EL (cell line): ENCODE measurements at places on chromosomes 7 and 10.

GRCh38 chr7:134368851-134369544 is 52.3 kb upstream of the SLC35B4 start:
- peak; percentile 23 for DNase-seq

DNA sequence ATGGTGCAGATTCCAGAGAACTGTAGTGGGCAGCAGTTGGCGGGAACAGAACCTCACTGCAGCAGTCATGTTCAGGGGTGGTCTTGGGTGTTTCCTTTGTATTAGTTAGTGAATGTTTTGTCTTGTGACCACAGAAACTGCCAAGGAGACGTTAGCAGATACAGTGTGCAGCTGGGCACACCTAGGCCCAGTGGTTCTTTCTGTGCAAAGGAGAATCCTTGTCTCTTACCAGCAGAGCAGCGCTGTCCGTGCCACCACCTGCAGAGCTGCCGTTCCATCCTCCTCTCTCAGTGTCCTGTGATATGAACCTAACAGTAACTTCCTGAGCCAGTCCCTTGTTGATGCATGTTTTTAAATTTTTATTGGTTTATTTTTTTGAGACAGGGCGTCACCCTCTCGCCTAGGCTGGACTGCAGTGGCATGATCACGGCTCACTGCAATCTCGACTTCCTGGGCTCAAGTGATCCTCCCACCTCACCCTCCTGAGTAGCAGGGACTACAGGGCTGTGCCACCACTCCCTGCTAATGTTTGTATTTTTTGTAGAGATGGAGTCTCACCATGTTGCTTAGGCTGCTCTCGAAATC is 60.6 kb downstream of the WDR37 start:
- no peak for DNase-seq

GRCh38 chr10:30365278-30365677 is 16.2 kb upstream of the MTPAP start:
- DNase-seq, result no peak

GRCh38 chr10:131662851-131663250 is 238.0 kb upstream of the PPP2R2D start:
- no peak for DNase-seq

DNA sequence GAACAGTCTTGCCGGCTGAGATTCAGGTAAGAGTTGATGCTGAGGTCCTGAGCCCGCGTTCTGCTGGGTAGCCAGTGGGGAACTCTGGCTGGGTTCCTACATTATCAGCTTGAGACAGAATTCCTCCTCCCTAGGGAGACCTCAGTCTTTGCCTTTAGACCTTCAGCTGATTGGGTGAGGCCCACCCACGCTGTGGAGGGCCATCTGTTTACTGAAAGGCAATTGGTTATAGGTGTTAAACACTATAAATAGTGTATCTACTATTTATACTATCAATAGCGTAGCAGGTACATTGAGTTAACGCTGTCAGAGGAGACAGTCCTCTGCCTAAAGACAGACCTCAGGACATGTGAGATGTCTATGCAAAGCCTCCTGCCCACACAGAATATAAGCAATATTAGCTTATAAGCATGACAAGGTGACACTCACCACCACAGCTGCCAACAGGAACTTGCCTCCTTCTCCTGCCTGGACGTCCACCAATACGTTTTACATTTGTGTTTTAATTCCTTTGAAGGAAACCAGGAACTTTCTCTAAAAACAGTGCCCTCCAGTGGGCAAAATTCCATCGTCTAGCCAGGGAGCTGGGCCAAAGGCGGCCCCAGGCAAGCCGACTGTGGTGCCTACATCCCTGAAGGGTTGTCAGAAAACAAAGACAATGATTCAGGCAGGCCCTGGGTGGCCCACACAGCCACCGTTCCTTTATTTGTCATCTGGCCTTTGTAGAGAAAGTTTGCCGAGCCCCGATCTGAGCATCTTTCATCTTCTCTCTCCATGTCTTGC is 58.8 kb downstream of the INSIG1 start:
- DNase-seq, result no peak

DNA sequence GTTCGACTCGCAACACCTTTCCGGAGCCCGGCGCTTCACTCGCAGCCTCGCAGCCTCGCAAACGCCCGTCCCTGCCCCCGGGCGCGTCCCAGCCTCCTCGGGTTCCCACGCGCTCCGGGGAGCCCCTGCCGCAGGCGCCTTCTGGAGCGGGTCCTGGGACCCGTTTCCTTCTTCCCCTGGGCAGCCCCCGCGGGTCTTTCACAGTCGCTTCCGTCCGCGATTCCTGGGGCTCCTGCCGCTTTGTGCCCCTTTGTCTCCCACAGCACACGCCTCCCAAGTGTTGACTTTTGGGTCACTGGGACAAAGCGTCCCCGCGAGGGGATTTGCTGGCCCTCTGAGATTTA is 140.7 kb downstream of the DYNC2I1 start:
- DNase-seq, result no peak

DNA sequence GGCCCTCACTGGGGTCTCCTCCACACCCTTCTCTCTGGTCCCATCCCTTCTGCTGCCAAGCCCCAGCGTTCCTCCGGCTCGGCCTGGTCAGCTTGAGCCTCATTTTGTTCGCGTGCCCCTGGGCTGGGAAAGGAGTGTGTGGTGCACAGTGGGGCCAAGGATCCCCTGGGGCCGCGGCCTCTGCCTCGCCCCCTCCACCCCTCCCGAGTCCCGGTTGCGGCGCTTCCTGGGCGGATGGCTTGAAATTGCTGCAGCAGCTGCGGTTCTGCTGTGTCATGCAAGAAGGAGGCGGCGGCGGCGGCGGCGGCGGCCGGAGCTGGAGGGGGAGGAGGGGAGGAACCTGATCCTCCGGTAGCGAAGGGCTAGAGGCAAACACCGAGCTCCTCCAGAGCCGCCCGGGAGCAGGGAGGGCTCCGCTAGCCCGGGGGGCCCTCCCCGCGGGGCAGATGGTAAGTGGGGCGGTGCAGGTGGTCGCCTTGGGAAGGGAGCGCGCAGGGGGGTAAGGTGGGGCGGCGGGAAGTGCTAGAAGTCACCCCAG is 217.8 kb upstream of the MKLN1 start:
- peak; percentile 80 for DNase-seq

DNA sequence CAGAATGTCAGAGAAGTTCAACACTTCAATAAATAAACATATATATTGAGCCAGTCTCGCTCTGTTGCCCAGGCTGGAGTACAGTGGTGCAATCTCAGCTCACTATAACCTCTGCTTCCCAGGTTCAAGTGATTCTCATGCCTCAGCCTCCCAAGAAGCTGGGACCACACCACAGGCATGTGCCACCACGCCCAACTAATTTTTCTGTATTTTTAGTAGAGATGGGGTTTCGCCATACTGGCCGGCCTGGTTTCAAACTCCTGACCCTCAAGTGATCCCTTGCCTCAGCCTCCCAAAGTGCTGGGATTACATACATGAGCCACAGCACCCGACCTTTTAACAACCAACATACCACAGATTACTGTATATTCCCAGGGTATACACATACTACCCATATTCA is 134.2 kb downstream of the JMJD1C start:
- DNase-seq, result peak; percentile 18

DNA sequence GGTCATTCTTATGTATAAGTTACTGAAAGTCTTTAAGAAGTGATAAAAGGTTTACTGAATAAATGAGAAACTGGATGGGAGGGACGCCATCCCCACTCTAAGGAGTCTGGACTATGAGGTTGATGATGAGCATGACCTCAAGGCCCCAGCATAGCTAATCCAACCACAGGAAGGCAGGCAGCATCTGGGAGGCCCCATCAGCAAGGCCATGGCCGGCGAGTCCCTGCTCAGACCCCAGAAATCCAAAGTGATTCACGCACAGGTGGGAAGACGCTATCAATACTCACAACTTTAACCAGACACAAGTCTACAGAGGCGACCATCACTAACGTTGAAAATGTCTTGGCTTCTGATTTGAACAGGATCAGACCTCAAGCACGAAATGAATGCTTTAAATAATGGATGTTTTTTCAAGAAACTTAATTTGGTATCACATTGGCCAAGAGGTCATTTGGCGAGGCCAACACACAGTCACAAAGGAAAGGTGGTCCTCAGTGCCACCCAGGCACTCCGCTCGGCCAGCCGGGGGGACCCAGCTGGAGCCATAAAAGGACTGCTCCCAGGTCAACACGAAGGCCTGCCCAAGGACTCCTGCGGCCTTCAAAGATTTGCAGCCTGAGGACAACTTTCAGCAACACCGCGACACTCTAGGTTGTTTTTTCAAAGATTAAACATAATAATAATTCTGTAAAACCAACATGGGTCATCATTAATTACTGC is 228.5 kb downstream of the PTPRN2 start:
- DNase-seq, result no peak

GRCh38 chr10:33733058-33733457 is 398.6 kb upstream of the NRP1 start:
- DNase-seq, result no peak

- no peak for DNase-seq
These were observed 101.7 kb downstream of the SVIL start for GRCh38 chr10:29533046-29533445.

GRCh38 chr10:24842856-24843255 is 109.5 kb downstream of the PRTFDC1 start:
- DNase-seq, result no peak

GRCh38 chr10:103699611-103700435 is 155.6 kb downstream of the SH3PXD2A start:
- no peak for DNase-seq

- DNase-seq, result no peak
These were observed 205.9 kb upstream of the PHF14 start for GRCh38 chr7:10767771-10768170.

- no peak for DNase-seq
These were observed 667.1 kb upstream of the LRRTM3 start for GRCh38 chr10:66258693-66259092.

DNA sequence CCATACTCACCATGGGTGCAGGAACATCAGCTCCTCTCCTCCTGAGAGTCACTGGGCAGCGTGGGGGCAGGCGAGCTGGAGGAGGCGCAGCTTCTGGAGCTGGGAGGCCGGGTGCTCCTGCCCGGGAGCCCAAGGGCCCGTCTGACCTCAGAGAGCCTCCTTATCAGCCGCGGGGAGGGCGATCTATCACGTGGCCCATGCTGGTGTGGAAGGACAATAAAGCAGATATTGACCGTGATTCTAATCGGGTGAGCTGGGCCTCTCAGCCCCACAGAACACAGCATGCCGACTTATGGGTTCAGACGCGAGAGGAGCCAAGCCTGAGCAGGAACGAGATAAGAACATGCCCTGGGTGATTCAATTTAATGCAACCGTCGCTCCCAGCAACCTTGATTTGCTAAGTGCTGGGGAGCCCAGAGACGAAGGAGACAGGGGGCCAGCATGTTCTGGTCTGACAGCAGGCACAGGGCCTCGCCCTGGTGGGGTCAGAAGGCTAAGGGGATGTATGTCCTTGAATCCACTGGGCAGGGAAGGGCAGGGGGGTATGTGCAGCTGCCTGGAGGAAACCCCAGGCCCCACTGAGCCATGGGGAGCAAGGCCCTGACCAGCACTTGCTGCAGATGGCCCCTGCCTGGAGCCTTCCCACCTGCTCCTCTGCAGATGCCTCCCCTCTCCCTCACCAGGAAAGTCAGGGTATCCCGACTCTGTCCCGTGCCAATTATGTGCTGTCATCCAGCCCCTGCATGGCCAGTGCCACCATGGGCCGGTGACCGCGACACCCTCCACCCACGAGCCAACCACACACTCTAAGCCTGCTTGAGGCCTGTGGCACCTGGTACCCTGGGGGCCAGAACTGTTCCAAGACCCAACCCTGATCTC is 95.3 kb upstream of the RET start:
- no peak for DNase-seq

GRCh38 chr7:77549106-77549870 is 12.2 kb downstream of the PTPN12 start:
- no peak for DNase-seq

GRCh38 chr10:123868038-123869019 is 23.3 kb downstream of the CPXM2 start:
- DNase-seq, result no peak

DNA sequence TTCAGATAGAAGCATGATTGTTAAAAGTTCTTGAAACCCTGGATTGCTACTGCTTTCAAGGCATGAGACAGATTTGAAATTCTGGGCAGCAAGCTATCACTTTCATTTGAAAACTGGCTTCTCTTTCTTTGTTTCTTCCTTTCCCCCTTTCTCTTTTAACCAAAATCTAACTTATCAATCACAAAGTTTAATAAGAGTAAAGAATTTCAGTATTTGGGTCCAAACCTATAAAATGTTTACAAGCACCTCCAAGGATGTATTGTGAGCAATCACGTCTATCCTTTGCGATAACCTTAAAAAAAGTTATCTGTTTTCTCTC is 21.6 kb upstream of the RPA3 start:
- no peak for DNase-seq

DNA sequence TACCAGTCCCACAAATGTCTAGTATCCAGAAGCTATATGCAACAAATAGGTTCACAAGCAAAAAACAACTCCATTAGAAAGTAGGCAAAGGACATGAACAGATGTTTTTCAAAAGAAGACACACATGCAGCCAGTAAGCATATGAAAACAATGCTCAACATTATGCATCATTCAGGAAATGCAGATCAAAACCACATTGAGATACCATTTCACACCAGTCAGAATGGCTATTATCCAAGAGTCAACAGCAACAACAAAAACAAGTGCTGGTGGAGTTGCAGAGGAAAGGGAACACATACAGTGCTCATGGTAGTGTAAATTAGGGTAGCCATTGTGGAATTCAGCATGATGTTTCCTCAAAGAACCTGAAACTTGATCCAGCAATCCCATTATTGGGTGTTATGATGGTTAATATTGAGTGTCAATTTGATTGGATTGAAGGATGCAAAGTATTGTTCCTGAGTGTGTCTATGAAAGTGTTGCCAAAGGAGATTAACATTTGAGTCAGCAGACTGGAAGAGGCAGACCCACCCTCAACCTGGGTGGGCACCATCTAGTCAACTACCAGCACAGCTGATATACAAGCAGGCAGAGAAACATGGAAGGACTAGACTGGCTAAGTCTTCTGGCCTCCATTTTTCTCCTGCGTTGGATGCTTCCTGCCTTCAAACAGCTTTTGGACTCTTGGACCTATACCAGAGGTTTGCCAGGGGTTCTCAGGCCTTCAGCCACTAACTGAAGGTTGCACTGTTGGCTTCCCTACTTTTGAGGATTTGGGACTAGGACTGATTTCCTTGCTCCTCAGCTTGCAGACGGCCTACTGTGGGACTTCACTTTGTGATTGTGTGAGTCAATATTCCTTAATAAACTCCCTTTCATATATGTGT is 218.4 kb upstream of the SEMA3D start:
- peak; percentile 10 for DNase-seq

DNA sequence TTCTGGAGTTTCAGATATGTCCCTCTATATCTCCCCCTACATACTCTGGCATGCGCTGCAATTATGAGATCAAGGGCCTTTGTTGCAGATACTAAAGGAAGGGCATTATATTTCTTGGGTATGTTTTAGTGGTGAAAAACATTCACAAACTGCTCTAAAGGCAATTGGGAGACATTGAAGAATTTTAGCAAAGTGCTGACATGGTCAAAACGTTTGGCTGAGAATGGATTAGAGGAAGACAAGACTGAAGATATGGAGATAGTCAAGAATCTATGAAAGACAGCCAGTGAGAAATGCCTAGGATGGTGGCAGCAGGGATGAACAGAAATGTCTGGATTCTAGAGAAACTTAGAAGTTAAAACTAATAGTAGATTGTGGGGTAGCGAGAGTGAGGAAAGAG is 104.5 kb upstream of the CABCOCO1 start:
- DNase-seq, result no peak

- no peak for DNase-seq
These were observed 86.4 kb downstream of the WDR37 start for GRCh38 chr10:1142596-1142995.
